Vagina (tissue), 2 donors: ENCODE measurements at places on chromosomes 2 and 18.

GRCh38 chr2:48601349-48601748, 16.3 kb upstream of the GTF2A1L start:
- no peaks in the 10 kb centered on the region for H3K27me3 ChIP-seq
- H3K4me1 ChIP-seq, result no peaks in the 10 kb centered on the region
- H3K4me3 ChIP-seq, result no peak overlapping the region
- no peak for DNase-seq
- peaks cover 15% of the 10 kb centered on the region for H3K36me3 ChIP-seq
- H3K27ac ChIP-seq, result no peak overlapping the region

DNA sequence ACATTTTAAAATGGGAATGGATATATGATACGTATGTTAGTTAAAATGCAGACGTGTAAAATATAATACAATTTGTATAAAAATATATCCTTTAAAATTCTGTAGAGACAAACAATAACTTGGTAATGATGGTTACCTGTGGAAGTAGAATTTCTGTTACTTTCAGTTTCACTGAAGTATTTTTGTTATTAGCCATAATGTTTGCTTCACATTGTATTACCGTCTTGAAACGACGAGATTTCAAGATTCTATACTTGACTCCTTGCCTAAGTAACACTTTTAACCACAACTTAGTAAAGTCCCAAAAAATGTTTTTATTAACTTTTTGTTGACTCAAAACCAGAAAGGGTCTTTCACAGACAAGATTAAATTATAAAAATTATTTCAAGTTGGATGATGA, 488.3 kb upstream of the VRK2 start:
- H3K4me3 ChIP-seq, result no peak overlapping the region
- no peaks in the 10 kb centered on the region for H3K27me3 ChIP-seq
- H3K36me3 ChIP-seq, result no peaks in the 10 kb centered on the region
- DNase-seq, result no peak

DNA sequence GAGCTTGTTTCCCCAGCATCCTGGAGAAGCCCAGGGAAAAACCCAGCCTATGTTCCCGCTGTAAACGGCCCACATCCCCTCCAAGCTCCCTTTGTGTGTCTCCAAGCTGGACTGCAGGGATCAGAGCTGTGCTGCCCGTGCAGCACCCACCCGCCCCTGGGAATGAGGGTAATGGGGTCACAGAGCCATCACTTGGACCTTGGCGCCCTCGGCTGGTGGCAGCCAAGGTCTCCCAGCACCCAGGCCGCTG, 670 bp upstream of the INPP5D start:
- H3K27ac ChIP-seq, result peak overlapping the region; percentile 58
- DNase-seq, result no peak
- no peaks in the 10 kb centered on the region for H3K36me3 ChIP-seq
- H3K4me1 ChIP-seq, result peaks cover 4% of the 10 kb centered on the region
- H3K4me3 ChIP-seq, result no peak overlapping the region
- no peaks in the 10 kb centered on the region for H3K27me3 ChIP-seq

- no peak overlapping the region for H3K4me3 ChIP-seq
- H3K27me3 ChIP-seq, result no peaks in the 10 kb centered on the region
- H3K27ac ChIP-seq, result no peak overlapping the region
- DNase-seq, result no peak
- no peaks in the 10 kb centered on the region for H3K4me1 ChIP-seq
- H3K36me3 ChIP-seq, result peaks cover 15% of the 10 kb centered on the region
Measured at GRCh38 chr2:202758604-202759003, 113.0 kb downstream of the ICA1L start.

- DNase-seq, result no peak
- no peaks in the 10 kb centered on the region for H3K27me3 ChIP-seq
- no peak overlapping the region for H3K27ac ChIP-seq
- peaks cover 13% of the 10 kb centered on the region for H3K4me1 ChIP-seq
- H3K4me3 ChIP-seq, result no peak overlapping the region
Measured at GRCh38 chr18:21735452-21736015, 5.1 kb upstream of the MIB1 start.

GRCh38 chr2:228329282-228329681, 147.8 kb upstream of the SPHKAP start:
- no peak overlapping the region for H3K4me3 ChIP-seq
- H3K36me3 ChIP-seq, result no peaks in the 10 kb centered on the region
- H3K4me1 ChIP-seq, result no peaks in the 10 kb centered on the region
- no peak for DNase-seq

DNA sequence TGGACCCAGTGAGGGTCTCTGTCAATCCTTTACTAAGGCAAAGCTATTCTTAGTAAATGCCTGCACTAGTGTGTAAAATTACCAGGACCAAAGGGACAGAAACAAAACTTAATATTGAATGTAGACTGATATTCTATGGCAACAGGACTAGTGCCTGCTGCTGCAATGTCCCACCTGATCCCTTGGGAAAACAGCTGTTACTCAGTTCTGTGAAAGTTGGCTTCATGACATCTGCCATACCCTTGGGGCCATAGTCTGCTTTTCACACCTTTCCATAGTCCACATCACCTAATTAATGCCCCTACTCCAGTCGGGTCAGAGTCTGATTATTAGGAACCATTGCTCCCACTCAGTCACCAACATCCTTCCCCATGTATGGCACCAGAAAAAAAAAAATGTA, 14.5 kb downstream of the DNAJC27 start:
- H3K27ac ChIP-seq, result no peak overlapping the region
- H3K4me1 ChIP-seq, result no peaks in the 10 kb centered on the region
- H3K4me3 ChIP-seq, result no peak overlapping the region

DNA sequence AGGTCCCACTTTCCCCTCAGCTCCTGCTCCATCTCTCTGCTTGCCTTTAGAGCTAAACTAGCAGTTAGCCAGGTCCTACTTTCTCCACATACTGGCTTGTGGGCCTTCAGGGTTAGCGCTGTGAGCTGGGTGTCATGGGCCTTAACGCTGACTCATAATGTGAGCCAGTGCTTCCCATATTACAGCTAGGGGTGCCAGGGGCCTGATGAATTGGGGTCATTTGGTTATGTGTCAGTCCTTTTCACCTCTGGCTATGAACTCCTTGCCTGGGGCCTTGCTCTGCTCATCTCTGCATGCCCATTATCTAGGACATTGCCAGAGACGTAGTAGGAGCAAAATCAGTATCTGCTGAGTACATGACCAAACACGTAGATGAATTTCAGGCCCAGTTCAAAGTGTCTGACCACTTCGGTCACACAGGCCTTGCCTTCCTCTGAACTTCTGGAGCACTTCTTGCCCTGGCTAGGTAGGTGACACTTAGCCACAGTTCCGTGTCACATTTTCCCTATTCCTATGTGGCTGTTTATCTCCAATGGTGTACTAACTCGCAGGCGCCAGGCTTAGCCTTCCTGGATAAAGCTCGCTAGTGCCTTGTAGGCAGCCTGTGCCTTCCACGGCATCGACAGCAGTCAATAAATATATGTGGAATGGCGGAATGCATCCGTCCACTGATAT, 103.2 kb upstream of the SIX3 start:
- H3K4me1 ChIP-seq, result no peaks in the 10 kb centered on the region
- no peak overlapping the region for H3K27ac ChIP-seq
- DNase-seq, result no peak
- no peaks in the 10 kb centered on the region for H3K36me3 ChIP-seq
- H3K27me3 ChIP-seq, result no peaks in the 10 kb centered on the region

- no peaks in the 10 kb centered on the region for H3K36me3 ChIP-seq
- peaks cover 19% of the 10 kb centered on the region for H3K4me1 ChIP-seq
- no peak overlapping the region for H3K4me3 ChIP-seq
- no peak overlapping the region for H3K27ac ChIP-seq
- no peak for DNase-seq
- H3K27me3 ChIP-seq, result no peaks in the 10 kb centered on the region
Measured at GRCh38 chr2:7030810-7031209, 113.6 kb downstream of the RNF144A start.

DNA sequence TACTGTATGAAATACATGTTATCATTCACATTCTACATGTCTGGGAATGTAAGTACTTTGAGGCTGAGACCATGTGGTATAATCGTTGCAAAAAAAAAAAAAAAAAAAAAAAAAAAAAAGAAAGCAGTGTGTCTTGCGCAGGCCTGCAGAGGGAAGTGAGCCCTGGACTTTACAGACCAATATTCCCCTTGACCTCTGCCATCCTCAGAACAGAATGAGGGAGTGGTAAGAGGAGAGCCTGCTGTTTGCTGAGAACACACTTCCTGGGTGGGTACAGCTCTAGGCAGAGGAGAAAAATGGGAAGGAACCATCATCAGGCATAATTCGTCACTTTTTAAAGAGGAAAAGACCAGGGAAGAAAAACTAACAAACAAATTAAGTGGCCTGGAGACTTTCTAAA, 28.8 kb upstream of the TBC1D8 start:
- H3K4me3 ChIP-seq, result no peak overlapping the region
- H3K36me3 ChIP-seq, result no peaks in the 10 kb centered on the region
- no peaks in the 10 kb centered on the region for H3K27me3 ChIP-seq

DNA sequence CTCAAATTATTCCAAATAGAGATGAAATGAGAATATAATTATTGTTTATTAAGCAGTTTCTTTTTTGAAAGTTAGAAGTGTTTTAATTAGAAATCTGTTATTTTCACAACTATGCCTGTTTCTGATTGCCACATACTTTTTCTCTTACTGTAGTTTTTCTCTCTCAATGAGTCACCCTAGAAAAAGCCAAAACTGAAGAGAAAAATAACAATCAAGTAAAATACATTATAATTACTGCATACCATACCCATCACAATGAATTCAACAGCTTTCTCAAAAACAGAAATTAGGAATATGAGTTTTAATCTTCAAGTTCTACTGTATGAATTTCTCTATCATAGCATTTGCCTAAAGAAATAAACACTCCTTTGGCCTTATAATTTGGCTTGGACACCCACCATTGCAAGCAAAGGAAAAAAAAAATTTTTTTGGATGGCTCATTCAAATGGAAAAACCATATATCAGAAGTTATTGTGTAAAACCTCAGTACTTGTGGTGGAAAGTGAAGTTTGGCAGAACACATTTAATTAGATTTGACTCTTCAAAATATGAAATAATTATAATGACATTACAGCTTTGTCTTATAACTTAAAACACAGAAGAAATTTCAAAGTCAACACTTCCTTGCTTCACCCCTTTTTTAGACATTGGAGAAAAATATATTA, 138.5 kb downstream of the DYM start:
- no peak for DNase-seq
- H3K4me3 ChIP-seq, result no peak overlapping the region
- H3K36me3 ChIP-seq, result no peaks in the 10 kb centered on the region
- no peaks in the 10 kb centered on the region for H3K27me3 ChIP-seq

GRCh38 chr2:12340164-12340563, 376.6 kb upstream of the TRIB2 start:
- no peaks in the 10 kb centered on the region for H3K36me3 ChIP-seq
- H3K27me3 ChIP-seq, result no peaks in the 10 kb centered on the region
- H3K4me3 ChIP-seq, result no peak overlapping the region
- no peak overlapping the region for H3K27ac ChIP-seq

- no peaks in the 10 kb centered on the region for H3K36me3 ChIP-seq
- DNase-seq, result no peak
- H3K4me3 ChIP-seq, result no peak overlapping the region
- no peak overlapping the region for H3K27ac ChIP-seq
- no peaks in the 10 kb centered on the region for H3K4me1 ChIP-seq
Measured at GRCh38 chr2:7510353-7510752, 593.1 kb downstream of the RNF144A start.

DNA sequence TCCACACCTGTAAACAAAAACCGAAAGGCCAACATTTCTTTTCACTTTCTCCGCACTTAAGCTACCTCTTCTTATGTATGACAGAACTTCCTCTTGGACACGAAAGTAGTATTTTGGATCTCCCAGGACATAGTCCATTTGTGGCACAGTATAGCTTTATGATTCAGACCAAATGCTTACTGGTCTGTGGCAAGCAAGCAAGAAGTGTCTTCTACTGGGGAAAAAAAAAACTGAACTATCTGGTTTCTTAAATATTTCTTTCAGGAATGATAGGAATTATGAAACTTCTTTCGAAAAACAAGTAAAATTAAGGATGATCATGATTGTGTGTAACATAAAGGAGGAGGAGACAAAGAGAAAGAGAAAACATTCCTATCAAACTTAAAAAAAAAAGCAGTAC, 33.6 kb downstream of the SRBD1 start:
- H3K4me1 ChIP-seq, result no peaks in the 10 kb centered on the region
- no peaks in the 10 kb centered on the region for H3K36me3 ChIP-seq
- no peaks in the 10 kb centered on the region for H3K27me3 ChIP-seq

GRCh38 chr2:240934701-240935102, 28.6 kb downstream of the CROCC2 start:
- H3K4me3 ChIP-seq, result no peak overlapping the region
- no peaks in the 10 kb centered on the region for H3K36me3 ChIP-seq
- no peaks in the 10 kb centered on the region for H3K27me3 ChIP-seq
- peak; percentile 44 for DNase-seq
- H3K27ac ChIP-seq, result no peak overlapping the region
- H3K4me1 ChIP-seq, result no peaks in the 10 kb centered on the region

- no peaks in the 10 kb centered on the region for H3K27me3 ChIP-seq
- H3K4me1 ChIP-seq, result no peaks in the 10 kb centered on the region
- no peak for DNase-seq
- no peaks in the 10 kb centered on the region for H3K36me3 ChIP-seq
- H3K4me3 ChIP-seq, result no peak overlapping the region
Measured at GRCh38 chr2:100730290-100730868, 89.6 kb upstream of the NPAS2 start.

GRCh38 chr18:56973487-56973886, 173.4 kb upstream of the BOD1L2 start:
- H3K27ac ChIP-seq, result no peak overlapping the region
- H3K4me3 ChIP-seq, result no peak overlapping the region
- no peak for DNase-seq
- H3K36me3 ChIP-seq, result no peaks in the 10 kb centered on the region

DNA sequence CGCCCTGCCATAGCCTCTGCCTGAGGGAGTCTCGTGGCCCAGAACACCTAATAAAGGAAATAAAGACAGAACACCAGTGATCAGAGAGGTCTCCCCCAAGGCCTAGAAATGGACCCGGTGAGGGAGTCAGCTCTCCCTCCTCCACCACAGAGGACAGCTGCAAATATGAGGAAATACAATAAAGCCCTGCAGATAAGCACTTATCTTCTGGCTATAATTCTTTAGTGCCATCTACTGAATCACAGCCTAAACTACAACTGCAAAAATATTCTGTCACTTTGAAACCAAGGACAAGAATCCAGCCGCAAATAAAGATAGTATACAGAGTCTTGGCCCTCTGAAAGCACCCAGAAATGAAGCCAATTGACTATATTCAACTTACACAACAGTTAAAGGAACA, 42.4 kb upstream of the TACR1 start:
- no peak overlapping the region for H3K4me3 ChIP-seq
- no peaks in the 10 kb centered on the region for H3K27me3 ChIP-seq
- DNase-seq, result no peak
- no peaks in the 10 kb centered on the region for H3K36me3 ChIP-seq
- H3K27ac ChIP-seq, result no peak overlapping the region

DNA sequence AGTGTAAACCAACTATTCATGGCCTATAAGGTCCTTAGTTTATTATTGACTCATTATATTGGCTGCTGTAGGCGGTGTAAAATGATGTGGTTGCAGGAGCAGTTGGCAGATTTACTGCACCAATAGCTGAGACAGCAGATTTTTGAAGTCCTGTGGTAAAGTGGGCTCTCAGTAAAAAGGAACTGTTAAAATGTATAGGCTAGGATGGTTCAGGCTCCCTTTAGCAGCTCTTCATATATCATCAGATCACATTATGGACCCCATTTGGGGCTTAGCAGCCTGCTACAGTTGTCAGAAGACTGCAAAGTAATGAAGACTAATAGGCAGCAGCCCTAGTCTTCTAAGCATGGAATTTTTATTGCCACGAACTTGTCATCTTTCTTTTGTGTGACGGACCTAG, 27.8 kb downstream of the MTX2 start:
- no peak for DNase-seq
- no peaks in the 10 kb centered on the region for H3K27me3 ChIP-seq
- H3K36me3 ChIP-seq, result no peaks in the 10 kb centered on the region
- no peak overlapping the region for H3K4me3 ChIP-seq

- no peaks in the 10 kb centered on the region for H3K36me3 ChIP-seq
- no peaks in the 10 kb centered on the region for H3K27me3 ChIP-seq
- no peak for DNase-seq
Measured at GRCh38 chr2:147424766-147425165, 420.1 kb upstream of the ACVR2A start.
